Ureter (tissue), 1 donor: ENCODE measurements at places on chromosomes 5 and 9. TPM values are rescaled to one million over a fixed set of nuclear protein-coding genes. Genes with fewer than 3 reads are reported as not detected.

GRCh38 chr5:88825584-88826315, 57.2 kb downstream of the MEF2C start:
- DNase-seq, result no peak

Gene COQ4
- 91.8 TPM for total RNA-seq

DNA sequence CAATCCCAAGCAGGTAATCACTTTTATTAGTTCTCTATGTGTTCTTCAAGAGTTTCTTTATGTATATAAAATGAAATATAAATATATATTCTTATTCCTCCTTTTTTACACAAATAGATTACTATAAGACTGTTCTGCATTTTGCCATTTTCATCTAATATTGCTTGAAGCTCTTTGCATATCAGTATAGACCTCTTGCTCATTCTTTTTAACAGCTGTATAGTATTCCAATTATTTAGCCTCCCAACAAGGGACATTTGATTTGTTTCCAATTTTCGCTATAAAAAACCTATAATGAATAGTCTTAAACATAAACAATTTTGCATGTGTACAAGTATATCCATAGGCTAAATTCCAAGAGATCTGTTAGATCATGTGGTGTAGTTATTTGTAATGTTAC, 25.2 kb downstream of the CETN3 start:
- DNase-seq, result no peak

GRCh38 chr9:82423700-82424099, 435.1 kb downstream of the SPATA31D1 start:
- no peak for DNase-seq

- no peak for DNase-seq
Observed at GRCh38 chr5:27814286-27814685, 775.9 kb upstream of the CDH9 start.

DNA sequence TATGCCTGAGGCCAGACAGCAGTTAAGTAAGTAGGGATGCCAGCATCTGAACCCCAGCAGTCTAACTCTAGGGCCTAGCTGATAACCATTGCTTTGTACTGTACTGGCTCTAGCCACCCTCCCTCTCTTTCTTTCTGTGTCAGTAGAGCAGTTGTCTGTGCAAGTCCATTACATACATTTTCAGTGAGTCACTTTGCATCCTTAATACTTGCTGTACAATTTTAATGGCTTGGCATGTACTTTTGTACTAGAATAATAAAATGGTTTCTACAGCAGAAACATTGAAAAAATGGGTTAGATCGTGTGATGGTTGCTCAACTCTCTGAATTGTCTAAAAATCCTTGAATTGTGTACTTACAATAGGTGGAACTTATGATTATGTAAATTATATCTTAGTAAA, 1.5 kb upstream of the TTC39B start:
- DNase-seq, result no peak
